ENCODE measurements at places on chromosomes 7 and 10.

GRCh38 chr7:1235501-1236131 is 2.9 kb downstream of the UNCX start:
- DNase-seq, result no peak

- DNase-seq, result no peak
These were observed 265.6 kb upstream of the FOXK1 start for GRCh38 chr7:4416396-4417056.

- DNase-seq, result no peak
These were observed 2.1 kb downstream of the KIF5B start for GRCh38 chr10:32054094-32054493.

DNA sequence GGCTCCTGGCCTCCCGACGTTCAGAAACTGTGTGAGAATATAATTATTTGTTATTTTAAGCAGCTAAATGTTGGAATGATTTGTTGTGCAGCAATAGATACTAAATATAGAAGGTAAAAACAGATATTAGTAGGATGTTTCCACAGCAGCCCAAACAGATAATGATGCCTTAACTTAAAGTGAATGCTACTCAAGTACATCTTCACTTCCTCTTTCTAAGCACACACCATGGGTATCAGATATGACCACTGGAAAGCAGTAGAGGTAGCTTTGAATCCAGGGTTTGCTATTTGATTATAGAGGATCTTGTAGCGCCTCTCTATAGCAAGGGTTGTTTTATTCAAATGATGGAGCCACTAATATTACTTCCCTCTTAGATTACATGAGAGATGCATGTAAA is 38.2 kb upstream of the BET1 start:
- no peak for DNase-seq

DNA sequence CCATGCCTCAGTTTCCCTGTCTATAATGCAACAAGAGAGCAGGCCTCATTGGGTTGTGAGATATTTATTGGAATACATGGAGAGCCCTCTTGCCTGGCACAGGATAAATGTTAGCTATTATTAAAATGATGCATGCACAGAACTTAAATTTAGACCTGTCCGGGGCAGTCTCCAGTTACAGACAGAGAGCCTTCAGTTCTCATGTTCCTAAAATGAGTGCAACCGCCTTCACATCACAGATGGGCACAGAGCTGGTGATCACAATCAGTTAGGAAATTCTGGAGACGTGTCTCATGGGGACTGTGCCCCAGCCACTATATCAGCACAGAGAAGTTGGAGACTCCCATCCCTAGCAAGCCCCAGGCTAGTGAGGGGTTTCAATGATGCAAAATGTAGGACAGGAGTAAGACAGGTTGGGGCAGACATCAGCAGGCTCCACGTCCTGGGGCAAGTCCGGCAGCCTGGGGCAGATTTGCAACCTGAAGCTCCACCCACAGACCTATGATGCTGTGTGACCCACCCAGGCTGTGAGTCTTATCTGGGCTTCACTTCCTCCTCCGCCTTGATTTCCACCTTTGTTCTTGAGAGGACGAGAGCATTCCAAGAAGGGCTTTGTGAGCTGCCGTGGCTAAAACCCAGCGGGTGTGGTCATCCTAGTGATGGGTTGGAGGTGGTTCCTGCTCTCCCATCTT is 49.4 kb downstream of the CXCL12 start:
- no peak for DNase-seq

DNA sequence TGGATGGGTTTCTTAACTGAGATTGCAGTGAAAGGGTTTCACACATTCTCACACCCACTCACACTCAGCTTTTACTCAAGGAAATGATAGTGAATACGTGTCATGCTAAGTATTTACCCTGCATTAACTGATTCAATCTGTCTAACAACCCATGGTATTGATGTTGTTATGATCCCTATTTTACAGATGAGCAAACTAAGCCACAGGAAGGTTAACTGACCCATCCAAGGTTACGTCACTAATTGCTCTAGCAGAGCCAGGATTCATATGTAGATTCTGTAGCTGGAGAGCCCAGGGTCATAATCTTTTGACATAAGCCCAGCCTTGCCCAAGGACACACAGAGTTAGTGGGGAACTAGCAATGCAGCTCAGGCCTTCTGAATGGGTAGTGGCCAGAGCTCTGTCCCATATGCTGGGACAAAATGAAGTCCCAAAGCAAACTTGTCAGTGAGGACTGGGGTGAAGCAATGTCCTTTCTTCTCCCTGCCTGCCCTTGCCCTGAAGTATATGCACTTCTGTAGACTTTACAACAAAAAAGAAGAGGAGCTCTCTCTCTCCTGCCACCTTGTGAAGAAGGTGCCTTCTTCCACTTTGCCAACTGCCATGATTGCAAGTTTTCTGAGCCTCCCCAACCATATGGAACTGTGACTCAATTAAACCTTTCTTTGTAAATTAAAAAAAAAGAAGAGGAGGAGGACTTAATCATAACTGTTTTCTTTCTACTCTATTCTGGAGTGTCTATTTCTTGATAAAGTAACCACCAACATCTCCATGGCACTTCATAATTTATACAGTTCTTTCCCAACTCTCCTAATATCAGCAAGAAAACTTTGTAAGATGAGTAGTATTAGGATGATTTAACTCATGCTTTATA is 4.9 kb upstream of the CYP3A7 start:
- DNase-seq, result peak; percentile 1
